SW 1271 (cell line): ENCODE measurements at places on chromosomes 4 and X.

- DNase-seq = no peak
Measured at GRCh38 chr4:126174627-126175026, 859.9 kb downstream of the FAT4 start.

DNA sequence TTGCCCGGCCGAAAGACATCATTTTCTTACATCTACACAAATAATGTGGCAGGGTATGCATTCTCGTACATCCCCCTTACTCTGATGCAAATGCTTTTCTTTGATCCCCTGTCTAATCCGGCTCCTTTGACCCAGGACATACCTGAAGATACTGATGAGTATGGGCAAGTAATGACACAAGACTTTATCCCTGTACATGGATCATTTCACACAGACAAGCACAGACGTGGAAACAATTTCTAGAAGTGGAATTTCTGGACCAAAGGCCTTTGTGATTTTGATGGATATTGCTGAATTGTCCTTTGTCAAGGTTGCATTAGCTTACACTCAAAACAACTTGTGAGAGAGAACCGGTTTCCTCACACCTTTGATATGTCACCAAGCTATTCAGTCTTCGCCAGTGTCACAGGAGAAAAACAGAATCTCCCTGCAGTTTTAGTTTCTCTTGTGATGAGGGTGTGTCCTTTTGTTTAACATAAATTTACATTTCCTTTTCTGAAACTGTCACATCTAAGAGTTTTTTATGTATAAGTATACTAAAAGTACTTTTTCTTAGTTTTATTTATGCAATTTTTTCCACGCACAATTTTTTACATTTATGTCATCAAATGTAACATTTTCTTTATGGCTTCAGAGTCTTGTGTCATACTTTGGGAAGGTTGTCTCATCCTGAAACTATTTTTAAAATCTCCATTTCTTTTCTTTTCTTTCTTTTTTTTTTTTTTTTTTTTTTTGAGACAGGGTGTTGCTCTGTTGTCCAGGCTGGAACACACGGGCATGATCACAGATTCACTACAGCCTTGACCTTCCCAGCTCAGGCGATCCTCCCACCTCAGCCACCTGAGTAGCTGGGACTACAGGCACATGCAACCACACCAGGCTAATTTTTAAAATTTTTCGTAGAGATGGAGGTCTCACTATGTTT lies 25.2 kb downstream of the RWDD4 start:
- DNase-seq = no peak

DNA sequence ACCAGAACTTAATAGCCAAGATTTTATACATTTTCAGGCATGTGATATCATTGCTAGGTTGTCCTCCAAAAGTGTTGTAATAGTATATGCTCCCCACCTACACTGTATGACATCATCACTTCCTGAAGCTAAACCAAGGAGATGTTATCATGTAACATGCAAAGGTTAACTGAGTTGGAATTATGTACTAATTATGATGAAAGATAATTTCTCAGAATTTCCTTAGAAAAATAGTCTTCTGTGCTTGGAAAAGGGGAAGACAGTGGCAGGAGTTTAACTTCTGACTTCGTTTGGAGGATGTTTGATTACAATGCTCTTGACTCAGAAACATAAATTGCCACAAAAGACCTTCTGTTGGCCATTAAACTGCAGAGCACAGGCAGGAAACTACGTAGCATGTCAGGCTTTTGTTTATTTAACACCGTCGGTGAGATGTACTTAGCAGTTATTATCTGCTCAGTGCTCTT lies 83.6 kb upstream of the GUCY1A1 start:
- no peak for DNase-seq

- DNase-seq = no peak
Measured at GRCh38 chr4:150768497-150768896, 186.5 kb downstream of the MAB21L2 start.

DNA sequence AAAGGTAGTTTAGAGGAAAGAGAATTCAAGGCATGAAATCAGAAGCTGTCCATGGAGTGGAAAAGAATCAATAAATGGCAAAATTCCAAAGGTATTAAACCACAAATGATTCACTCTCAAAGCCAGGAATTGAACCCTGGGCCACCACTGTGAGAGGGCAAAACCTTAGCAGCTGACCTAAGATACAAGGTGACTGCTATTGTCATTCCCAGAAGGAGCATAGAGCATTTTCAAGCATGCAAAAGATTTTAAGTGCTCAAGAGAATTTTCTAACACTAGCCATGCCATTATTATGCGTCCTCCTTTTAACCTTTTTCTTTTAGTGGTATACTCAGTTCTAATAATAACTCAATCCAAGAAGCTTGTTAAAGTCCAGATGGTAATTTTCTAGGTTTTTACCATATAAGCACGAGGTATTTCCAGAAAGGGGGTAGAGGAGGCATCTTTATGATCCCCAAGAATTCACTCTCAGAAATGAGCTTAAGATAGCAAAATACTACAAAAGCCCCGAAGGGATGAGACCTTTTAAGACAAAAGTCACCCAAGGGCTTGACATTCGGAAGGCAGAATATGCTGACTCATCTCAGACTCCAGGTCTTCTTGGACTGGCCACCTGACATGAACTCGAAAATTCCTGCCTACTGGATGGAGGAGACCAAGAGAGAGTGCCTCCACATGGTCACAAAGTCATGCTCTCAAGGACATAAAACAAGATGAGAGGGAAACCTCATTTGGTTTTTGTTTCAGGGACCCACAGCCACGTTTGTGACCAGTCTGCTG lies 13.8 kb upstream of the PAGE5 start:
- no peak for DNase-seq

DNA sequence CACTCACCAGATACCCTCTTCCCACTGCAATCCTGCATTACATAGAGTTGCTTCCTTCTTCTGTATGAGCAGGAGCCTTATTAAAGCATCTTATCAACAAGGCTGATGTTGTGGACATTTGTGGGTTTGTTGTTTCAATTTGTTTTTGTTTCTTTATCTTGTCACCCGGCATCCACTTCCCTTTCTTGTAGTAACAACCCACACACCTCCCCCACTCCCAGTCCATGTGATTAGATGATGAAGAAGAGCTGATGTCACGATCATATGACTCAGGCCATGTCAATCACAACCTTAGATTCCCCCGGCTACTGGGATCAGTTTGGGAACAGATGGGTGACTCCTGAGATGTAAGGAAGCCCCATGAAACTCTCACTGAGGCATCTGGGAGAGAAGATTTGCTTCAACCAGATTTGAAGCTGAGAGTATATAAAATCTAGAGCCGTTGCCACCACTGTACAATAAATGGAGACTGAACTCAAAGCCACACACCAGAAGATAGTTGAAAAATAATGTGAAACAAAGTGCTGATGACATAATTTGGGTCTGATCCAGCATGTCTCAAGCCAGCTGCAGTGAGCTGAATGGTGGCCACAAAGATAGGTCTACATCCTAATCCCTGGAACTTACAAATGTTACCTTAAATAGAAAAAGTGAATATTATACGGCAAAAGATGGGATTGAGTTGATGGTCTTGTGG lies 34.1 kb upstream of the SRD5A3 start:
- DNase-seq = no peak

DNA sequence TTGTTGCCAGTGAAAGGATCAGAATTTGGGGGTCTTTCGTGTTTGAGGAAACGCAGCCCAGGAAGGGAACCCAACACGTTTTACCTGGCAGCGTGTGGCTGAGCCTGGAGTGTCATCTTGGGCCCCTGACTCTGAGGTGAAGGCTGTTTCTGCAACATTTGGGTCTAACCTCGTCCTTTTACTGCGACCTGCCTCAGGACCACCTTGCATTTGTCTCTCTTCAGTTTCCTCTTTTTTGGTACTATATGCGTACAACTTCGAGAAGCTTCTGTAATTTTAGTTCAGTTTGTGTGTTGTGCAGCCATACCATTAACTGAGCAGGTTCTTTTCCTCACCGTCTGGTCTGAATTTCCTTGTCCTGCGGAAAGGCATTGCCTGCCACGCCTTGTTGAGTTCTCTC lies 61.5 kb downstream of the TMEM131L start:
- DNase-seq = no peak

- DNase-seq = no peak
Measured at GRCh38 chr4:14169460-14169859, 541.9 kb upstream of the BOD1L1 start.

- DNase-seq = no peak
Measured at GRCh38 chr4:123218981-123219380, 177.6 kb upstream of the SPRY1 start.

GRCh38 chr4:55993994-55994663 lies 45.4 kb downstream of the CEP135 start:
- DNase-seq = no peak

DNA sequence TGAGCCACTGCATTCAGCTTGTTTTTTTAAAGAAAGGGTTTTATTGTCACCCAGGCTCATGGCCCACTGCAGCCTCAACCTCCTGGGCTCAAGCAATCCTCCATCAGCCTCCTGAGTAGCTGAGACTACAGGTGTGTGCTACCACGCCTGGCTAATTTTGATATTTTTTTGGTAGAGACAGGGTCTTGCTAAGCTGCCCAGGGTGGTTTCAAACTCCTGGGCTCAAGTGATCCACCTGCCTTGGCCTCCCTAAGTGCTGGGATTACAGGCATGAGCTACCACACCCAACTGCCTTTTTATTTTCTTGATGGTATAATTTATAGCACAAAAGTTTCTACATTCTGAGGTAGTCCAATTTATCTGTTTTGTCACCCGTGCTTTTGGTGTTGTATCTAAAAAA lies 38.9 kb downstream of the SAT1 start:
- DNase-seq = no peak

- DNase-seq = no peak
Measured at GRCh38 chrX:39953879-39954278, 143.9 kb downstream of the BCOR start.
